ENCODE measurements at places on chromosomes 6 and 20.

- DNase-seq, result no peak
Measured at GRCh38 chr6:24595910-24596525, 50.0 kb downstream of the KIAA0319 start.

DNA sequence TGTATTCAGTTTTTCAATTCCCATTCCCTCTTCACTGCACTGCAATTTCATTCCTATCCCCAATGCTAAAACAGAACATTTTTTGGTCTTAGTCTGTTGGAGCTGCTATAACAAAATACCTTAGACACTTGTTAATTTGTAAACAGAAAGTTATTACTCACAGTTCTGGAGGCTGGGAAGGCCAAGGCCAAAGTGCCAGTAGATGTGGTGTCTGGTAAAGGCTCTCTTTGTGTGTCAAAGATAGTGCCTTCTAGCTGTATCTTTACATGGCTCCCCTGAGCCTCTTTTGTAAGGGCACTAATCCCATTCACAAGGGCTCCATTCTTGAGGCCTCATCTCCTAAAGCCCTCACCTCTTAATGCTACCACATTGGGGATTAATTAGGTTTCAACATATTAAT, 40.0 kb downstream of the PHIP start:
- DNase-seq, result no peak

DNA sequence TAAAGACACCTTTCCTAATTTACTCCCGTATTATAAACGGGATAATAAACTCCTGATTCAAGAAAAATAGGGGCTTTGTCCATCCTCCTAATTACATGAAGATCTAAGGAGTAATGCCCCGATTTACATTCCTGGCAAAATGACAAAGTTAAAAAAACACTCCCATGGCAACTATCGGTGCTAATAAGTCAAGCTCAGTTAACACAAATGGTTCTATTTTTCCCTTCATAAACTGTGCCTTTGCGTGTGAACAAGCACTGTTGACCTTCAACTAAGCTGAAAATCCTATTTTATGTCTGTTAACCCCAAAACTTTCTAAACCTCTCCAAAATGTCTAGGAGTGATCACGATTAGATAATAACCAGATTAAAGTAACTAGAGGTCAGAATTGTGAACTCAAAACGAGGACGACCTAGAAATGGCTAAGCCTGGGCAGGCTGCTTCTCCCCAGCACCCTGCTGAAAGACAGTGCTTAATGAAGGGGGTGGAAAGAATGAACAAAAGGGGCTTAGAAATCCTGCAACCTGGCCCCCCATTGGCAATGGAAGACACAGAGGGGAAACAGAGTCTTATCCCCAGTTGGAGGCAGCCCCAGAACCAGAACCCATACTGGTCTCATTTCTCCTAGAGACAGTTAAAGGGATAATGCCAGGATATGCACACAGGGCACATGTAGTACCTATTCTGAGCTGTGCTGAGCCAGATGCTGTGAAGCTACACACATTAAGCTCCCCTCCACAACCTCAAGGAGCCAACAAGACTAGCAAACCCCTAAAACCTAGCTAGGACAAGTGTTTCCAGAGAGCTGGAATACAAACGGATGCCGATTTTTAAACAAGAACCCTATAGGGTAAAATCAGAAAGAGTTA, 23.0 kb downstream of the SLC23A2 start:
- DNase-seq, result no peak

- no peak for DNase-seq
Measured at GRCh38 chr6:82363428-82364086, at the start of gene TPBG. Gene TPBG (plus strand): TSS chr6:82363817. CDS start chr6:82364962, 1,145 bp downstream.

GRCh38 chr20:64042054-64042781, 6.2 kb downstream of the C20orf204 start:
- no peak for DNase-seq

GRCh38 chr6:142824426-142824825, 120.5 kb downstream of the HIVEP2 start:
- no peak for DNase-seq

GRCh38 chr6:127352524-127352923, 9.1 kb upstream of the ECHDC1 start:
- no peak for DNase-seq

DNA sequence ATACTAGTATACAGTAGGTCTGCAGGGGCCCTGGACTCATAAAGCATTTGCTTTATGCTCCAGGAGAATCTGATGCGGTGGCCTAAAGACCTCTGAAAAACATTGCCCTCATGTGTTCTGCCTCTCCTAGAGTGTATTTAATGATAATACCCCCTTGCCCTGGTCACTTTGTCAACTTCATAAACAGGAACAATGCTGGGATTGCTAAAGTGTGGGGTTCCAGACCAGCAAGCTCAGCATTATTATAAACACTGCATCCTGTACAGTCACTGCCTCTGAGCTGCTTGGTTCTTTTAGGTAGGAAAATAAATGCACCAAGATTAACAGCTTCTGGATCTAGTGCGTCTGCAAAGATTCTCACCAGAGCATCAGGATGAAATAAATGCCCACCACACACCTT, 12.2 kb downstream of the TREM1 start:
- no peak for DNase-seq

DNA sequence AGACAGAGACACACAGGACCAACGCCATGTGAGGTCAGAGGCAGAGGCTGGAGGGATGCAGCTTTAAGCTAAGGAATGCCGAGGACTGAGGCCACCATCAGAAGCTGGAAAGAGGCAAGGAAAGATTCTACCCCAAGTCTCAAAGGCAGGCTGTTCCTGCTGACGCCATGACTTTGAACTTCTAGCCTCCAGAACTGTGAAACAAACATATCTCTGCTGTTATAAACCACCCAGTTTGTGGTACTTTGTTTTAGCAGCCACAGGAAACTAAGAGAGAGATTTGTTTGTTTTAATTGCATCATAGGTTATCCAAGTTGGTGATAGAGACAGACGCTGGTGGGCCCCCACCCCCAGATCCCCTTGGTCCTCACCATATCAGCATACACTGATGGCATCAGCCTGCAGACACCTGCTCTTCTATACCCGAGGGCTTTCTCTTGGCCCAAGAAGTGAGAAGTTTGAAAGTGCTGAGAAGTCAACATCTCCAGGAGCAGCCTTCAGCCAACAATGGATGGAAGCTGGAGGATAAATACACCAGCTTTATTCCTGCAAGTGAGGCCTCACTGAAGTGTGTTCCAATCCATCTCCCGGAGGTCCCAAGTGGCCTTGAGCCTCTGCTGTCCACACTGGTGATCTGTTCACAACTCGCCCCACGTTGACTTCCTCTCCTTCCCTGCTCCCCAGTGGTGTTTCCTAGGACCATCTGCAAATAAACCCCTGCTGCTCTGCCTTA, 154.7 kb downstream of the BTBD3 start:
- DNase-seq, result no peak

DNA sequence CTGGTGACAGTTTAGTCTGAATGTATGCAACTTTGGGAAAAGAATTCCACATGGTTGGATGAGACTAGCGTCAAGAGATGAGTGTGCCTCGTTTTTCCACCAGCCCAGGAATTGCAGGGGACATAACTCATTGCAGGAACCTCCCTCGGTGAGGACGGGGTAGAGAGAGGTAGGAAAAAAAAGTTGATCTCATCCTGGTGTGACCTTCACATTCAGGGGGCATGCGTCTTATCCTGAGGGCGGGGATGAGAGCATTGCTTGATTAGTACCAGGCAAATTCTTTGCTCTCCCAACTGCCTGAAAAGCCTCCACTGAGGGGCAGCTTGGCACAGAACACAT, 11.8 kb downstream of the TLDC2 start:
- no peak for DNase-seq

- no peak for DNase-seq
Measured at GRCh38 chr6:110953633-110954303, 4.7 kb upstream of the GTF3C6 start.

DNA sequence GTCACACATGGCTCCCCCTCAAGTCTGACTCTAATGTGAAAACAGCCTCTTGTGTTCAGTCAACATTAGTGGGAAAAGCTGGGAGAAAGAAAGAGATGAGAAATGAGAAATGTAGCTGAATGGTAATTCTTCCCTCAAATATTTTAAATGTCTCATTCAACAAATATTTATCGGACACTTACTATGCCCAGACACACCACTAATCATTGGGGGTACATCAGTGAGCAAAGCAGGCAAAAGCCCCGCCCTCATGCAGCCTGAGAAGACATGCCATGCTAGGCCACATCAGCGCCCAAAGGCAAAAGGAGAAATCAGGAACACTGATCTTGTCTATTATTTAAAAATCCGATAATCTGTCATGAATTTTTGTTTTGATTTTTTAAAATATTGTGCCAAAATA, 89.9 kb upstream of the ASF1A start:
- no peak for DNase-seq

DNA sequence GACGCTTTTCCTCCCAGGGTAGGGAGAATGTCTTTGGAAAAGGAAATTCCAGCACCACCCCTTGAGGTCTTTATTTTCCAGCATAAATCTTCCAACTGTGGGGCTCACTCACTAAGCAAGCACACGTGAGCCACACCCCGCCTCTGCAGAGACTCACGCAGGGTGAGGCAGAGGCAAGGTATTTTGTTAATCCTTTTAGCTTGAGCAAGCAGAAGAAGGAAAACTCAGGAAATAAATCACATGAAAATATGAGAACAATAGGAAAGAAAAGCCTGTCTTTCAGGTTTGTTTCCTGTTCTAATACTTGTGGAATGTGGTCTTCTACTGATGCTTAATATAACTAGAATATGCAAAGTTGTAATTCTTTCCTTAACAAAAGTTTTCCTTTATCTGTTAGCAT, 4.1 kb upstream of the PHACTR2 start:
- DNase-seq, result no peak

DNA sequence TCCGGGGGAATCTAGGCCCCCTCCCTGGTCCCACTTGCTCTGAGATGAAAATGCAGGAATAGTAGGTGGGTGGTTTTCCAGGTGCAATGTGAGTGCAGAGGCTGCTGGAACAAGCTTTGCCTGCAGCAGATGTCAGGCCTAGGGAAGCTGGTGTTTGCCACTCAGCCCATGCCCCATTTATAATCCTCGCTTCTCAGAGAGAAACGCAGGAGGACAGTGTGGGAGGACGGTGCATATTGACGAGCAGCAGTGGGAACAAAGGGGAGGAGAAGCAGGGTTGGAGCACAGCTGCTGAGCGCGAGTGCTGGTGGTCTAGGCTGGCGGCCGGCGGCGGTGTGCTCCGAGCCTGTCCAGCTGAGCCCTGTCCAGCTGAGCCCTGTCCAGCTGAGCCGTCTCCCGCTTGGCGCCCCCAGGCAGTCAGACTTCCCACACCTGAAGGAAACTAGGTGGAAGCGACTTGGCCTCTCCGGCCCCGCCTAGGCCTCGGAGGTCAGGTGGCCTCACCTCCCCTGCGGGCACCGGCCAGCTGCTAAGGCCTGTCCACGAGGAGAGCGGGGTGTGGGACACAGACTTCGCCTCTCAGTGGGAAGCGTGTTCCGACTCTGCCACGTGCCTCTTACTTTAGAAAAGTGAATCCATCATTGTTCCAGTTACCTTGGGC, 49.7 kb upstream of the FRMD1 start:
- no peak for DNase-seq

GRCh38 chr6:90203672-90204071, 93.0 kb downstream of the BACH2 start:
- no peak for DNase-seq

GRCh38 chr20:62598761-62599194, 43.5 kb upstream of the SLCO4A1 start:
- no peak for DNase-seq

- no peak for DNase-seq
Measured at GRCh38 chr20:48819821-48820648, 7.8 kb downstream of the PREX1 start.

DNA sequence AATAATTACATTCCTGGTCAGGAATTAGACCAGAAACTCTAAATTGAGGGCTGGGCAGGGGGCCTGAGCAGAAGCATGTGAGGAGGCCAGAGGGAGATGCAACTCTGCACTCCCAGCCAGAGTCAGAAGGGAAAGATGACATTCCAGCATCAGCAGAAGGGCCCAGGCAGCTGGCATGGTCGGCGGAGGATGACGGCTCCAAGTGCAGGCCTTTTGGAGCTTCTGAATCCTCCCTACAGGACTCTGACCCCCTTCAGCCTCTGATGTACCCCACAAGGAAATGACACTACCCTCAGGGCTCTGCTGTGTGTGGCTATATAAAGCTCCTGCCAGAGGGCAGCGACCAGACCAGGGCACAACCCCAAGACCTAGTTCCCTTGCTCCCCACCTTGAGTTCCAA, 1.9 kb downstream of the LRFN2 start:
- DNase-seq, result no peak

DNA sequence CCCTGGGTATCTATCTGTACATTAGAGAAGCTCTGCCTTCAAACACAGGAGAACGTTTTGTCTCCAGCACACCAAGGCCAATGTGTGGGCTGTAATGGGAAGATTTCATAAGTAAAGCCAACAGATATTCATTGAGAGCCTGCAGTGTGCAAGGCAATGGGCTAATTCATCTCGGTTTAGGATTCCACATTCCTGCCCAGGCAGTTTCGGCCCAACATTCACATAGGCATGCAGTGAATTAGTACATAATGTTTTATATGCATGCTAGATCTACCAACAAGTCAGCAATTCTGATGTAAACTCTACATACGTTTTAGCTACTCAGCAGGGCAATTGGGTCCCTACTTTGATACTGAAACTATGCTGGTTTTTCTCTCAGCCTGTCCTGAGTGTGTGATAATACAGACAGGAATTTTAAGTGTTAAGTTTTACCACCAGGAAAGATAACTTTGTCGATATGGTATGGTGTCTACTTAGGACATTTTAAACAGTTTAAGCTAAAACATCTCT, 46.9 kb upstream of the NAA20 start:
- no peak for DNase-seq

DNA sequence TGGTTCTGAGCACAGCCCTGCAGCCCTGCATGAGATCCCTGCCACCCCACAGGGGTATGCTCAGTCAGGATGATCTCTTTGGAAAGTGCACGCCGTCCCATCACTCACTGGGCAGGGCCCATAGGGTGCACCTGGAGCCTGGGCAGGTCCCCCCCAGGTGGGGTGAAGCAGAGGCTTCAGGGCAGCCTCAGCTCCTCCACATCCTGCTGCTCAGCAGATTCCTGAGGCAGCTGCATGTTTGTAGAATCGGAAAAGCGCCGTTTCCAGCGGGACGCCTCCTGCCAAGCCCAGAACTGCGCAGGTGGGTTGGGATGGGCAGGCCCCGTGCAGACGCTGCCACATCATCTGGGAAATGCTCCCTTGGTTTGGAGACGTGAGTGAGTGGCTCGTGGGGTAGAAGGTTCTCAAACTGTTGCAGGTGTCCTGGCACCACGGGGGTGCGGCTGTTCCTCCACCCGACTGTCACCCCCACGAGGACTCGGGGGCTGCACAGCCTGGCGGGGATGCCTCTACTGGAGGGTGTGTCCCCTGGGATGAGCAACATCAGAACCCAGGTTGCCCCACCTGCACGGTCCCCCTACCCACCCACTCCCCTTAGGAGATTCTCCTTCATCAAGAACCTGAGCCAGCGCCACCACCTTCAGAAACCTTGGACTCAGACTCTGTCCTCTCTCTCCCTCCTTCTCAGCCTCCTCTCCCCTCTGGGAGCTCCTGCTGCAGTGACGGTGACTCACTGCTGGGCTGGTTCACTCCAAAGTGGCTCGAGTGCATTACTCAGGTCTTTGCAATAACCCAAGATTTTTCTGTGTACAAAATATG, 334.1 kb downstream of the TAF4 start:
- DNase-seq, result no peak

GRCh38 chr6:140586426-140587061, 1212.1 kb upstream of the CITED2 start:
- DNase-seq, result peak; percentile 60
